ENCODE measurements at places on chromosomes 4 and X.

- DNase-seq = no peak
Measured at GRCh38 chr4:144451766-144452450, 194.0 kb upstream of the HHIP start.

- DNase-seq = no peak
Measured at GRCh38 chrX:153731117-153731844, 6.6 kb downstream of the ABCD1 start.

- no peak for DNase-seq
Measured at GRCh38 chr4:41887821-41888686, 47.2 kb upstream of the TMEM33 start.

GRCh38 chr4:36243355-36244256 is 708 bp downstream of the ARAP2 start:
- peak; percentile 45 for DNase-seq

DNA sequence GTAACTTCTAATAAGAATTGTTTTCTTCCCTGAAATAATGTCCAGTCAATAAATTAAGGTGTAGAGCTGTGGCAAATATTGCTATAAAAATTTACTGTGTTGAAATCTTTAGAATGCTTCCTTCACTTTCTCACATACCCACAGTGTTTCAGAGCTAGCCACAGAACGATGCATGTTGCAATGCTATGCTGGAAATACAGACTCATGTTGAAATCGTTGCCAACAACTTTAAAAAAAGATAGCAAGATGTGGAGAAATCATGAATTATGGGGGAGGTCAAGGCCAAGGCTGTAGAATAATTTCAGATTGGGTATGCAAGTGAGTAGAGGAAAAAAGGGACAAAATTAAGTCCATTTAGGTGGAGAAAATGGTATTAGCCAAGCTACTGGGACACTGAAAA is 204.8 kb downstream of the VEGFC start:
- DNase-seq = no peak

- no peak for DNase-seq
Measured at GRCh38 chr4:171532968-171533367, 280.2 kb upstream of the GALNTL6 start.

- no peak for DNase-seq
Measured at GRCh38 chrX:21944136-21944615, 3.7 kb downstream of the SMS start.

DNA sequence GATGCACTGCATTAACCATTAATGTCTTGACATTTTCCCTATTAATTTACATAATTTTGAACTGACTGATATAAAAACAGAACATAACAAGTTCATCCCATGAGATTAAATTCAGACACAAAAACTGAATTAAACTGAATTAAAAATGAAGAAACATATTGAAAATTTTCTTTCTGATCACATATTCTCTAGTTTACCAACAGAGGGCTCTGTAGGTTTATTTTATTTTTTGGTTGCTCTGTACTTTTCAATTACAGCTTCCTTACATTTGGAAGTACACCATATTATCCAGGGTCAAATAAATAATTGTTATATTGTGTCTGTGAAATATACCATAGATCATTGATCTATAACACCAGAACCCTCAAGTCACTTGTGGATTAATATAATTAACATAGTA is 27.3 kb upstream of the CT83 start:
- no peak for DNase-seq

Data from activated T-helper 9 cell treated with anti-CD3 and anti-CD28 coated beads, Interleukin-2, amount 50 U/mL, for 16 hours (primary cell).